ENCODE measurements at places on chromosomes 5 and 9. TPM values are rescaled to one million over a fixed set of nuclear protein-coding genes. Genes with fewer than 3 reads are reported as not detected.

GRCh38 chr9:16627967-16628366, 242.5 kb downstream of the BNC2 start:
- H3K27me3 ChIP-seq = no peaks in the 10 kb centered on the region
- H3K36me3 ChIP-seq = peaks cover 6% of the 10 kb centered on the region
- H3K4me1 ChIP-seq = peaks cover 70% of the 10 kb centered on the region
- no peak for DNase-seq
- H3K4me3 ChIP-seq = peak overlapping the region; percentile 30
- peak overlapping the region; percentile 89 for H3K27ac ChIP-seq

- no peaks in the 10 kb centered on the region for H3K27me3 ChIP-seq
- no peak overlapping the region for H3K4me3 ChIP-seq
- H3K36me3 ChIP-seq = no peaks in the 10 kb centered on the region
- DNase-seq = no peak
- peaks cover 24% of the 10 kb centered on the region for H3K4me1 ChIP-seq
These were observed 977.9 kb upstream of the NUDT12 start for GRCh38 chr5:104540448-104540847.

- H3K4me3 ChIP-seq = no peak overlapping the region
- no peak for DNase-seq
- peaks cover 4% of the 10 kb centered on the region for H3K36me3 ChIP-seq
- H3K27ac ChIP-seq = no peak overlapping the region
- H3K27me3 ChIP-seq = no peaks in the 10 kb centered on the region
These were observed 4.2 kb downstream of the DPP7 start for GRCh38 chr9:137110147-137110910.

DNA sequence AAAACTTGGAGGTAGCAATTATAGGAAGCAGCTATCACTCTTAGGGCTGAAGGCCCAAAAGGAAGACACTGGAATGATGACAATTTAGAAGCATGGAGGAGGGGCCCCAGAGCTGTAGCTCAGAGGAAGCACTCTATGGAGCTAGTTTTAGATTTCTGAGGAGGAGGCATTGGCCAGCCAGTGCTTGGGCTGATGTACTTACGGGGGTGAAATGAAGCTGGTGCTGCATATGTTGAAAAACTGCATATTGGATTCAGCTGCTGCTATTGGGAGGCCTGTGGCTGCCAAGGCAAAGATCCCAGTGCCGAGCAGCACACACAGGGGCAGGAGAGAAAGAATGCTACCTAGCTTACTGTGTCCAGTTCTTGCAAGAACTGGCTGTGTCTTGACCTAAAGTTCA, 53.9 kb upstream of the HMHB1 start:
- no peaks in the 10 kb centered on the region for H3K36me3 ChIP-seq
- no peak for DNase-seq
- H3K4me1 ChIP-seq = peaks cover 9% of the 10 kb centered on the region
- no peak overlapping the region for H3K27ac ChIP-seq
- H3K4me3 ChIP-seq = no peak overlapping the region

- H3K4me1 ChIP-seq = no peaks in the 10 kb centered on the region
- peaks cover 13% of the 10 kb centered on the region for H3K27me3 ChIP-seq
- H3K4me3 ChIP-seq = no peak overlapping the region
- DNase-seq = peak; percentile 59
- H3K27ac ChIP-seq = no peak overlapping the region
These were observed 2.8 kb upstream of the IL3 start for GRCh38 chr5:132057498-132058255.

DNA sequence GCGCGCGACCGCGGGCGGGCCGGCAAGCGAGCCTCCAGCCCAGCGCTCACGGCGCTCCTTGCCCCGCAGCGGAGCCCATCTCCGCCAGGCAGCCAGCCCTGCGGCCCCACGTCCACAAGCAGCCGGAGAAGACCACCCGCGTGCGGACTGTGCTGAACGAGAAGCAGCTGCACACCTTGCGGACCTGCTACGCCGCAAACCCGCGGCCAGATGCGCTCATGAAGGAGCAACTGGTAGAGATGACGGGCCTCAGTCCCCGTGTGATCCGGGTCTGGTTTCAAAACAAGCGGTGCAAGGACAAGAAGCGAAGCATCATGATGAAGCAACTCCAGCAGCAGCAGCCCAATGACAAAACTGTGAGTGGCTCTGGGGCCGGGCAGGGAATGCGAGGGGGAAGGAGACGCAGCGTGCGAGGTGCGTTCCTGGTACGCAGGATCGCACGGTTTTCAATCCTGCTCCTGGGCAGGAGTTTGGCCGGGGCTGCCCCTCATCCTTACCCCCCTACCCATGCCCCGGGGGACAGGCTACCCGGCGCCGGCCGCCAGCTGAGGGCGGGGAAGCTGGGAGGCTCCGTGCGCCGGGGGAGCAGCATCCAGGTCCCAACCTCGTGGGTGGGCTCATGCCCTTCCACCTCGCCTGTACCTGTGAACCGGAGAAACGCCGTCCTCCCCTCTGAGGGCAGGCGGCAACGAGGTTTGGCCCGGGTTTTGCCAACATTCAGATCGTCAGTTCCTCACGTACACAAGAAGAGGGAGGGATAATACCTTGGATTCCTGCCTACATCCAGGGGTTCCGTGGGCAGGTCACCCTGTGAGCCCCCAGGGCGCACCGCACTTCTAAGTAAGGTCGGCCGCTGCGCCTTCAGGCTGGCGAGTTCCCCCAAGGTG, 6.6 kb downstream of the ISL1 start:
- peaks cover 91% of the 10 kb centered on the region for H3K27me3 ChIP-seq
- no peak for DNase-seq
- H3K4me1 ChIP-seq = peaks cover 11% of the 10 kb centered on the region
- H3K27ac ChIP-seq = no peak overlapping the region
- peak overlapping the region; percentile 45 for H3K4me3 ChIP-seq

DNA sequence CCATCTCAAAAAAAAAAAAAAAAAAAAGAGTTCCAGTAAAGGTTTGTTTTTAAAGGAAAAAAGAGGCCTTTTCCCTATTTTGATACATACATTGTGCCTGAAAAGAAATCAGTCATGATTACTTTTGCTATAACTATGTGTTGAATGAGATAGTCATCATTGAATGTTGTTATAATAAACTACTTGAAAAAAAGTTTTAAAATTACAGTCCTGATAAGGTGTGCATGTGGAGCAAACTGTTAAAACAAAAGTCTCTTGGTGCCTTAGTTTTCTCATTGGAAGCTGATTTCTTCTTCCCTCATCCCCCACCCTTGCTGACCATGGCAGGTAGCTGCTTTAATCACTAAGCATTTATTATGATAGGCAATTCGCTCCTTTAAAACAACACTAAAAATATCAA, 172.3 kb upstream of the TBCA start:
- H3K36me3 ChIP-seq = no peaks in the 10 kb centered on the region
- no peak for DNase-seq
- H3K4me3 ChIP-seq = no peak overlapping the region
- peaks cover 37% of the 10 kb centered on the region for H3K27me3 ChIP-seq
- H3K4me1 ChIP-seq = peaks cover 6% of the 10 kb centered on the region

- no peaks in the 10 kb centered on the region for H3K4me1 ChIP-seq
- no peaks in the 10 kb centered on the region for H3K36me3 ChIP-seq
- no peak overlapping the region for H3K4me3 ChIP-seq
- no peak overlapping the region for H3K27ac ChIP-seq
- no peak for DNase-seq
- H3K27me3 ChIP-seq = peaks cover 5% of the 10 kb centered on the region
These were observed 260.1 kb upstream of the SLC24A2 start for GRCh38 chr9:20048985-20049384.

ACTBL2 gene
- total RNA-seq = not detected
